ENCODE measurements at places on chromosomes 12 and 14.

DNA sequence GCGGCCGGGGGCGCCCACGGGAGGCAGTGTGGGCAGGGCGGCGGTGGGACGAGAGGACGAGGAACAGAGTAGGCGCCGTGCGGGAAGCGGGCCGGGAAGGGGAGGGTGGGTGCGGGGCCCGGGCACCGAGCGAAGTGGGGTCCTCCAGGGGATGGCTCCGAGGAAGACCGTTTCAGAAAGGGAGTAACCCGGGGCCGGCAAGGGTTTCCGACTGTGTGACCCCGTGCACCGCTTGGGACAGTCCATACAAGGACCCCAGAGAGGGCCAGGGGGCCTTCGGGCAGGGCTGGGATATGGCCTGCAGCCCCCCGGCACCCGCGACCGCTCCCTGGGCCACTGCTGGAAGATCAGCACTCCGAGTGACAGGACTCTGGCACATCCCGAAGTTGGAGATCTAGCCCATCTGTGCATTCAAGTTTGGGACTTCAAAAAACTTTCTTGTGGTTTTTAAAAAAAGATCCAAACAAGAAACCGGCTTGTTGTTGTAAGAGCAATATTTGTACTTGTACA is 448 bp downstream of the TSPAN9 start:
- peak; percentile 44 for DNase-seq

DNA sequence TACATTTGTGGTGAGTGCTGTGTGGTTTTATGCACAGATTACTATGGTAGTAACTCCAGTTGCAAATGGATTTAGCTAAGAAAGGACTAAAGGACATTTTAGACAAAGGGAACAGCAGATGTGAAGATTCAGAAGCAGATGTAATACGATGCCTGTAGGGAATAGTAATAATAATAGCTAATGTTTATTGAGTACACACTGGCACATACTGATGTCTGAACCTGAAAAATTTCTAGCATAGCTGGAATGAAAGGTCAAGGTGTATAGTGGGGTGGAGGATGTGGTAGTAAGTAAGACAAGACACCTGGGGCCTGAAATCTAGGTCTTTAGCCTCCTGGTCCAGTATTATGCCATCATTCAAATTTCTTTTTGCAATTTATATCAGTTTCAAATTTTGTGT is 54.3 kb upstream of the LRTM2 start:
- no peak for DNase-seq

GRCh38 chr14:73457924-73458182 is 493 bp downstream of the NUMB start:
- DNase-seq = no peak

DNA sequence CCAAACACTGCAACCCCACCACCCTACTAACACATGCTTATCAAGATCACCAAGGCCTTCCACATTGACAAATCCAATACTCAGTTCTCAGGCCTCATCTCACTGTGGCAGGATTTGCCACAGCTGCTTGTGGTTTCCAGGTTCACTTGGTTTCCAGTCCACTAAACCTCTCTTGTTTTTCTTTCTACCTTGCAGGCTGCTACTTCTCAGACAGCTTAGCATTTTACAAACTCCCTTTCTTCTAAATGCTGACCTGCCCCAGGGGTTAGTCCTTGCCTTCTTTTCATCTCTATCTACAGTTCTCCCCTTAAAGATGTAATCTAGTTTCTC is 84.1 kb downstream of the BCAT1 start:
- no peak for DNase-seq

DNA sequence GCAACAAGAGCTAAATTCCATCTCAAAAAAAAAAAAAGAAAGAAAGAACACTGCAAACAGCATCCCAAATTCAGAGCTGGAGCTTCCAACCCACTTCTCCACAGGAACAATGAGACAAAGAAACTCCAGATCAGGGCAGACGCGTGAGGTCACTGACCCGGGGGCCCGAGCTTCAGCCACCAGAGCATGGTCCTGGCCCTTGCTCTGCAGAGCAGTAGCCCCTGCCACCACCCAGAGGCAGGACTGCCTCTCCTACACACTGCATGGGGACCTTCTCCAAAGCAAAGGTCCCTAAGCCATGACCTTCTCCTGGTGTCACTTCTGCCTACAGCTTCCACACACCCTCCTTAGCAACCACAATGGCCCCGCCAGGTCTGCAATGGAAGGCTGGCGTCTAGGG is 53.1 kb downstream of the CCNK start:
- no peak for DNase-seq

DNA sequence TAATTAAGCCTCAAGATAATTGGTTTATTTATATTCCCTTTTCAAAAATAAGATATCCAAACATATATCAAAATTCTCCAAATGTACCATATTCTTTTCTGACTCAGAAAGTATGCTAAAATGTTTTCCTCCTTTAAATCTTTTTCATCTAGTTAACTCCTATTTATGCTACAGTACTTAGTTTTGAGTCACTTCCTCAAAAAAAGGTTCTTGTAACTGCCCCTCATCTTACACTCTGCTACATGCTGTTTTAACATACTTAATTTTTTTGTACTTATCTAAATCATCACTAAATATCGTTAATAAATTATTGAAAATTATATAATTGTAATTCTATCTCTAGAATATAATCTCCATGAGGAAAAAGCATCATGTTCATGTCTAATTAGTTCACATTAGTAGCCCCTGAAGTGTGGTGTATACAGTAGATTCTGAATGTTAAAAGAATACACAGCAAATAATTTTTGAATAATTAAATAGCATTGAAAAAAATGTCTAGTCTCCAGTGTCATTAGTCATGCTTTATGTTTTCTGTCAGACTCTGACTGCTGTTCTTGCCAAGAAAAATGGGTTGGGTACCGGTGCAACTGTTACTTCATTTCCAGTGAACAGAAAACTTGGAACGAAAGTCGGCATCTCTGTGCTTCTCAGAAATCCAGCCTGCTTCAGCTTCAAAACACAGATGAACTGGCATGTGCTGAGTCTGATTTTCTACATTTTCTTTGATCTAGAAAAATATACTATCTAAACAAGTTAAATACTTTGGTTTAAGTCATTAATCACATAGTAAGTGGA is 3.5 kb downstream of the KLRD1 start:
- DNase-seq = no peak

- DNase-seq = no peak
Measured at GRCh38 chr12:112577473-112578329, 159.0 kb downstream of the PTPN11 start.

GRCh38 chr14:55580470-55581341 is 699 bp downstream of the KTN1 start:
- peak; percentile 31 for DNase-seq

All from AG10803 (cell line).